ENCODE measurements at places on chromosomes 6 and 20.

- no peak for DNase-seq
Observed at GRCh38 chr6:85706272-85706671, 63.6 kb upstream of the SYNCRIP start.

- no peak for DNase-seq
Observed at GRCh38 chr6:134314006-134314821, 3.7 kb downstream of the SGK1 start.

GRCh38 chr6:7763881-7764280 is 38.0 kb downstream of the BMP6 start:
- no peak for DNase-seq

GRCh38 chr6:71414486-71414885 is 125.9 kb downstream of the OGFRL1 start:
- DNase-seq, result no peak

DNA sequence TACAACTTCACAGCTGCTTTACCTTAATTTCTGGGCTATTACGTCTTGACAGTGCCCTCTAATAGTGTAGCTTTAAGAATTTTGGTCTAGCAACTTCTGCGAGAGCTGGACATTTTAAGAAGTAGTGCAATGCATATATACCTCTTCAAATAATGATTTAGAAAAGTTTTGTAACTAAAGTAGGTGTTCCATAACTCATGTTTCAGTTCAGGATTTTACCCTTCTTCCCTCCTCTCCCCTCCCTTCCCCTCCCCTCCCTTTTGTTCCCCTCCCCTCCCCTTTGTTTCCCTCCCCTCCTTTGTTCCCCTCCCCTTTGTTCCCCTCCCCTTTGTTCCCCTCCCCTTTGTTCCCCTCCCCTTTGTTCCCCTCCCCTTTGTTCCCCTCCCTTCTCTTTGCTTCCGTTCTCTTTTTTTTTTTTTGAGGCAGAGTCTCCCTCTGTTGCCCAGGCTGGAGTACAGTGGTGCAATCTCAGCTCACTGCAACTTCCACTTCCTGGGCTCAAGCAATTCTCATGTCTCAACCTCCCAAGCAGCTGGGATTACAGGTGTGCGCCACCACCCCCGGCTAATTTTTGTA is 28.8 kb upstream of the TRAM2 start:
- DNase-seq, result no peak

DNA sequence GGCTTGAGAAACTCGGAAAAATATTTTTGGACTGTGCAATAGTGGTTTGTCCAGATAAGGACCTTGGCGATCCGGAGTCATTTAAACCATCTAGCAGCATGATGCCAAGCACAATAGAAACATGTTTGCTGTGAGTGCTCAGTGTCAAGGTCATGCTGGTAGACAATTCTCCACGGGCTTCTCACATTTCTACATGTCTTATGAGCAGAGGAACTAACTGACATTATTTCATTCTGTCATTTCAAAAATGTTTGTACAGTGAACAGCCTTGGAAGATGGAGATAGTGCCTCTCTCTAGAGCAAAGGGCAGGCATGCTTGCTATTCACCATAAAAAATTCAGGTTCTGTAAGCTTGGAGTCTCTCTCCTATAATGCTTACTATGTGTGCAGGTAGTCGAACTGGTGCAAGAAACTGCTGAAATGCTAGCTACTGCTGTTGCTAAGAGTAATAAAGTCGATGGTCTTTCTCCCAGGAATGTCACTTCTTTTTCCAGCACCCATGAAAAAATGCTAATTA is 25.4 kb upstream of the CCN2 start:
- no peak for DNase-seq

Measured in activated naive CD4-positive, alpha-beta T cell treated with anti-CD3 and anti-CD28 coated beads, Interleukin-2, amount 50 U/mL, for 16 hours (primary cell).